NCI-H187 treated with DMSO at 0.1 percent for 48 hours (cell line): ENCODE measurements at places on chromosomes 1 and 21.

DNA sequence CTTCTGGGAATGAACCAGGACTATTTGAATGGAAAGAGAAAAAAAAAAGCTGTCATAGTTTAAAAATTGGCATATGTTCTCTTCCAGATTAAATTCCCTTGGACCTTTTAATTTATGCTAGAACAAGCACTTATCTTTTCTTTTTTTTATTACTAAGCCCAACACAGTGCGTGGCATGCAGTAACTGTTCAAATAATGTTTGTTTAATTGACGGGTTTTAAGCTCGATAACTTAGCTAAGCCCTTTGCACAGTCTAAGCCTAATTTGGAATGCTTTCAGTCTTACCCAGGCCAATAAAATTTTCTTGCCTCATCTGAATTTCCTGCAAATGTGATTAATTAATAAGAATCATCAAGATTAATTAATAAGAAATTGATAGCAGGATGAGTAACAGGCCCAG is 39.3 kb upstream of the EDEM3 start:
- DNase-seq: no peak

- DNase-seq: no peak
Observed at GRCh38 chr1:1200876-1201810, 5.2 kb downstream of the TNFRSF18 start.

- DNase-seq: no peak
Observed at GRCh38 chr21:35521852-35522505, 472.9 kb upstream of the RUNX1 start.

- DNase-seq: no peak
Observed at GRCh38 chr1:151158751-151159251, 2.4 kb downstream of the TNFAIP8L2 start.

- no peak for DNase-seq
Observed at GRCh38 chr1:115098979-115099692, 9.8 kb upstream of the TSPAN2 start.

GRCh38 chr1:156232201-156232894 is 9.6 kb upstream of the BGLAP start:
- DNase-seq: no peak

- no peak for DNase-seq
Observed at GRCh38 chr1:9872430-9873165, 37.5 kb downstream of the CTNNBIP1 start.

GRCh38 chr1:112636056-112636455 is 16.4 kb downstream of the CAPZA1 start:
- no peak for DNase-seq

GRCh38 chr21:34813266-34813894 is 144.6 kb downstream of the CLIC6 start:
- DNase-seq: no peak

DNA sequence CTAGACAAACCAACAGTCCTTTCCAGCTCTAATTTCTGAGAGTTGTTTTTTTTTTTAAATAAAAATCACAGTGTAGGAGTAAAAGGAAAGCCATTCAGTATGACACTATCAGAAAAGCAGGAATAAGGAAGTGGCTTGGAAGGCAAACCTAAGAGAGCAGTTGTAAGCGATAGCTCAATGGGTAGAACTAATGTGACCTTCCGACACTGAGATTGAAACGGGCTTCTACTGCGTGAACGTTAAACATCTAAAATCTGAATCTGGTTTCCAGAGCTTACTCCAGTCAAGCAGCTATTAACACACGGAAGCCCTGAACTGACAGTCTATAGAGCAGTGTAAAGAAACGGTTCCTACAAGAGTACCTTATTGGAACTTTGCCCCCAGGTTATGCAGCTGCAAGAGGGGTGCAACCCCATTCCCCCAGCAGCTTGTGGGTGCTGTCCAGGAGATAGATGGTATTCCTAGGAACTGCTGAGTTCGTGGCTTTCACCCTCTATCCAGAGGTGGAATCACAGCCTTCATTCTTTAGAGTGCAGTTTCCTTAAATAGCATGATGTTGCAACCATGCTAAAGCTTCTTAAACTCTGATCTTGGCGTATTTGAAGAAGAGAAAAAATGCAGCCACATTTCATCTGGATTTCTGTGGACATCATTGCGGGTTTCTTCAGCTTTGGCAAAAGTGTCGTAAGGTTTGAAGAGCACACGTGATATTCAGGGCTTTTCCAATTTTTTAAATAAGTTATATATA is 3.3 kb upstream of the IRF2BP2 start:
- no peak for DNase-seq

GRCh38 chr1:209160230-209160629 is 423.3 kb upstream of the CAMK1G start:
- no peak for DNase-seq

- no peak for DNase-seq
Observed at GRCh38 chr1:203126151-203126865, 1.2 kb upstream of the ADORA1 start.

GRCh38 chr1:110243574-110243973 is 33.5 kb downstream of the KCNC4 start:
- DNase-seq: no peak

- no peak for DNase-seq
Observed at GRCh38 chr1:80657707-80658106, 1143.0 kb upstream of the ADGRL2 start.

DNA sequence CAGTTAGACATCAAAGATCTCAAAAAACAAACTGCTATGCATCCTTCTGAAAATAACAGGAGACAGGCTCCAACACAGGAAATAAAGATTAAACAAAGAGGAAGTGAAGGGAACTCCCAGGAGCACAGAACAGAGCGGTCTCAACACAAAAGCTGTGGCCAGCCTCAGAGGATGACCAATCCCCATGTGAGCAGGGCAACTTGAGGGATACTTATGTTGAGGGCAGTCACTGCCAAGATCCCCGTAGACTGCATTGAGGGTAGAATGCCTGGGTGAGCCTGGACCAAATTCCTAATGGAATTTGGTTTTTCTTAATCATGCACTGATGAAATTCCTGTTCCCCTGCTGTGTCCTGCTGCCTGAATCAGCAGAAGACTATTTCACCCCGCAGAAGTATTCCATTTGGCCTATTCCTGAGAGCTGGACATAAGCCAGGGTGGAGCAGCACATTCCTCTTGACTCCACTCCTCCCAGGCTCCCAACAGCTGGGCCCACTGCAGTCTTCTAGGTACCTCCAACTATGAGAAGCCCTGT is 49.0 kb downstream of the JAK1 start:
- no peak for DNase-seq

DNA sequence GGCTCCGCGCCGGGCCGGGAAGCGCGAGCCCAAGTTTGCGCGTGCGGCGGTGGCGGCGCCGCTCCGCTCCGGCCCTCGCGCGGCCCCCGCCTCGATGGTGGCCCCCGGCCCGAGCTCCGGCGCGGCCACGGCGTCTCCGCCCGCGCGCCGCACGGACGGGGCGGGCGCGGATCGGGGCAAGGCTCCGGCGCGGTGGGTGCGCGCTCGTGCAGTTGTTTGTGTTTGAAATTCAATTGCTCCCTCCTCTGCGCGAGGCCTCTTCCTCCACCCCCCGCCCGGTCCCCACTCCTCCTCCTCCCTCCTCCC is at the start of gene HDGF:
Gene HDGF, minus strand, starts transcription at position 225 of the 306 bp plus-strand sequence. CDS start 246 bp downstream, outside the sequence.
- DNase-seq: no peak

DNA sequence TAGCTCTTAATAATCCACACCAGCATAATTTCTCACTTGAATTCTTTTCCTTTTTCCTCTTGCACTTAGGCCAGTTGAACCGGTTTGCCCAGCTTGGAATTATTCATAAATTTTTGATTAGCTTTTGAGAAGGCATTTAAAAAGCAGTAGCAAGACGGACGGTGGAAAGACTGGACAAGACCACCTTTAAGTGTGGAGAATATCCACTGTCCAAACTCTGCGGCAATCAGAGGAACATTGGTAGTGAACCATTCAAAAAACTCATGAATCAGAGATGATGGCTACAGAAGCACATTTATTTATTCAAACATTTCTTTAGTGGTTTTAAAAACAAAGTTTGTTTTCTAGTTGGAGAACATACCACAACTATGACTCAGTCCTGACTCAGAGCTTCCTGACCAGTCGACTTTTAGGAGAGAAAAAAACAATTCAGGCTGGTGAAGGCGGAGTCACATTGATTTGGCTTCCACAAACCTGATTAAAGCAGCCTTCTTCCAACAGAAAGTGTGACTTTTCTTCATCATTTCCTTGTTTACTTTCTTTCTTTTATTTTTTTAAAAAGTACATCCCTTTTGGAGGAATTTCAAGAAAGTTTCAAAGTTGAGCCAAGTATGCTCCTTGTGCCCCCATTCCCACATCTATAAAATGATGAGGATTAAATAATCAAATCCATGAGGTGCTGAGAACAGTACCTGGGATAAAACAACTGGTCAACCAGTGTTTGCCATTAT is 128.8 kb downstream of the ADSS2 start:
- no peak for DNase-seq

- DNase-seq: no peak
Observed at GRCh38 chr1:15156807-15157380, 3.3 kb downstream of the TMEM51 start.

DNA sequence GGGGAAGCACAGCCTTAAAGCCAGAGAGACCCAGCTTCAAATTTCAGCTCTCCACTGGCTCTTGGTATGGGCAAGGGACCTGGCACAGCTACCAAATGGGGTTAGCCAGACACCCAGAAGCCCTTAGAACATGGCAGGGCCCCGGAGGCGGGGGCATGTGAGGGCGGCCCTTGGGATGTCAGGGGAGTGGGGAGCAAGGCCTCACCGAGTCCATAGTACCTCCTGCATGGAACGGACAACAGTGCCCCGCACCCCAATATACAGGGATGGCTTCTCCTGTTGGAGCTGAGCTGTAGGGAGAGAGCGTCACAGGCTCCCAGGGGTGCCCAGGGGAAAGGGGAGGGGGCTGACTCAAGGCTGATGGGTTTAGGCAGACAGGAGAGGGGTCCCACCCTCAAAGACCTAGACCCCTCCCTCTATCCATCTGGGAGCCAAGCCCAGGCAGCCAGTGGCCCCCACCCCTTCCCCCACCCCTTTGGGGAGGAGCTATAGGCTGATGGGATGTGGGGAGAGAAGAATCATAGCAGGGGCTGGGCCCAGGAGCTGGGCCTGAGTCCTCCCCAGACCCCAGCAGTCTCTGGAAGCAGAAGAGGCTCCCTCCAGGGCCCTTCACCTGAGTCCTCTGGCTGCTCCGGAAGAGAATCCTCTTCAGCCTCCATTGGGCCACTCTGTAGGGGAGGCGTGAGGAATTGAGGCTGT is 16.5 kb downstream of the SPOCD1 start:
- DNase-seq: no peak

- no peak for DNase-seq
Observed at GRCh38 chr1:212688341-212689047, 11.1 kb downstream of the BATF3 start.

DNA sequence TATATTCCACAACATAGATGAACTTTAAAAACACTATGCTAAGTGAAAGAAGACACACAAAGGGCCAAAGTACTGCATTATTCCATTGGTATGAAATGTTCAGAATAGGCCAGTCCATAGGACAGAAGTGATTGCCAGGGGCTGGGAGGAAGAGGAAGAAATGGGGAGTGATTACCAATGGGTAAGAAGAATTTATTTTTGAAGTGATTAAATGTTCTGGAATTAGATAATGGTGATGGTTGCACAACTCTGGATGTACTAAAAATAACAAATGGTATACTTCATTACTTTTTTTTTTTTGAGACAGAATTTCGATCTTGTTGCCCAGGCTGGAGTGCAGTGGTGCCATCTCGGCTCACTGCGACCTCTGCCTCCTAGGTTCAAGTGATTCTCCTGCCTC is 61.7 kb downstream of the CHD5 start:
- DNase-seq: no peak

- no peak for DNase-seq
Observed at GRCh38 chr1:220298470-220299205, 26.4 kb upstream of the RAB3GAP2 start.

DNA sequence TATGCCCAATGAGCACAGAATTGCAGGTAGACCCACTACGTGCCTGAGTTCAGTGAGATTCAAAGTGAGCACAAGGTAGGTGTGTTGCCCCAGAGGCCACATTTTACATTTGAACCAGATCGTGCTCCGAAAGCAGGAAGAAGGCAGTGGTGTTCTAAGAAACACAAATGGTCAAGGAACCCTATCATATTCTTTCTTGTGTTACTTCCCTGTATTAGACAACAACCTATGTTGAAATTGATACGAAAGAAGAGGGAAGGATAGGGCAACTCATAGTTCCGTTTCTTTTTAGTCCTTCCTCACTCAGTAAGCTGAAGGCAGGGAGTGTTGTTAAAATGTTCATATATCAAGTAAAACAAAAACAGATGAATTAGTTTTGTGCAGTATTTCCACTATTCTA is 33.9 kb downstream of the OLFML2B start:
- no peak for DNase-seq

GRCh38 chr1:161766102-161766981 is at the start of gene ATF6:
Gene ATF6, plus strand, starts transcription at chr1:161766320. Its CDS starts 41 bp downstream, at chr1:161766361.
- peak; percentile 84 for DNase-seq

GRCh38 chr1:173454966-173455524 is 22.1 kb upstream of the PRDX6 start:
- DNase-seq: no peak

GRCh38 chr1:229627003-229627402 is 956 bp downstream of the URB2 start:
- DNase-seq: no peak

DNA sequence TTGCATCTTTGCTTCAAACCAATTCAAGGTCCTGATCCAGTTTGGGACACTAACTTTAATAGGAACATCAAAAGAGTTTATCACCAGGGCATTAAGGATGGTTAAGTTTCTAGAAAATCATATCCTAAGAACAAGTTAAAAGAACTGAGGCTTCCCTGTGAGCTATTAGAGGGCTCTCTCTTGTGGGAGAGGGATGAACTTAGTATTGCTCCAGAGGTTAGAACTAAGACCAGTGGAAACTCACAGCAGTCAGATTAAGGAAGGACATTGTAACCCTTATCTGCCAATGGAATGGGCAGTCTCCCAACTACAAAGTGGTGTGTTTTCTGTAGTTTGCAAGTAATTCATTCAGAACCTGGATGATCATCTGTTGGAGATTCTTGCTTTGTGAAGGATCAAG is 36.8 kb downstream of the UBE2U start:
- DNase-seq: no peak

DNA sequence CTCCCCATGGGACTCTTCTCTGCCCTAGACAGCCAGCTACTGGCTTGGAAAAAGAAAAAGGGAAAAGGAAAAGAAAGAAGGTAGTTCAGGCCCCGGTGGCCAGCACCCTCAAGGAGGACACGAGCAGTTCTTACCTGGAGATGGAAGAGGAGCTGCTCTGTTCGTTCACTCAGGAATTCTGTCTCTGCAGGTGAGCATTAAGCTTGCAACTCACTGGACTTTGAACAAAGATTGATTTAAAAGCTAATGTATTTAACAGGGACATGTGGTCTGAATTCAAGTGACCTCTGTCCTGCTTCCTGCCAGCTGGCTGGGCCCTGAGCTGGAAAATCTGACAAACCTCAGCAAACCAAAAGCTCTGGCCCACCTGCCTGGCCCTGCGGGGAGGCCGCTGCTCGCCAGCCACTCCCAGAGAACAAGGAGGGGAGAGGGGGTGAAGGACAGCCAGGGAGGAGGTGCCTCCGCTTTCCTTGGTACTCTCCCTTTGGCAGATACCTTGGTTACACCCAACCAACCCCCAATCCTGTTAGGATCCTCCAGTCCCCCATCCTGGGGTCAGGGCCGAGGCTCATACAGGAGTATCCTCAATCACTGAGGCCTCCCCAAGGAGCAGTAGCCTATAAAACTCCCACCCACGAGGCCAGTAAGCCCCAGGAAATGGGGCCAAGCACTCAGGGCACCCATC is at the start of gene PDZK1:
Gene PDZK1, minus strand, starts transcription at position 186 of the 685 bp plus-strand sequence. CDS start 19,347 bp downstream, outside the sequence.
- DNase-seq: no peak

- no peak for DNase-seq
Observed at GRCh38 chr1:47568763-47569162, 130.9 kb downstream of the FOXD2 start.

- DNase-seq: no peak
Observed at GRCh38 chr1:21902026-21903012, 34.8 kb downstream of the HSPG2 start.
